ENCODE measurements at places on chromosomes 5 and 9. TPM values are rescaled to one million over a fixed set of nuclear protein-coding genes. Genes with fewer than 3 reads are reported as not detected.
A peak's percentile ranks its signal among the peaks of the same experiment; 100 is the strongest.

The MCIDAS gene
- 0.51 TPM for total RNA-seq

- H3K4me3 ChIP-seq = no peak overlapping the region
- no peaks in the 10 kb centered on the region for H3K27me3 ChIP-seq
- H3K4me1 ChIP-seq = no peaks in the 10 kb centered on the region
- DNase-seq = no peak
These were observed 155.6 kb upstream of the PANK3 start for GRCh38 chr5:168734620-168735300.

DNA sequence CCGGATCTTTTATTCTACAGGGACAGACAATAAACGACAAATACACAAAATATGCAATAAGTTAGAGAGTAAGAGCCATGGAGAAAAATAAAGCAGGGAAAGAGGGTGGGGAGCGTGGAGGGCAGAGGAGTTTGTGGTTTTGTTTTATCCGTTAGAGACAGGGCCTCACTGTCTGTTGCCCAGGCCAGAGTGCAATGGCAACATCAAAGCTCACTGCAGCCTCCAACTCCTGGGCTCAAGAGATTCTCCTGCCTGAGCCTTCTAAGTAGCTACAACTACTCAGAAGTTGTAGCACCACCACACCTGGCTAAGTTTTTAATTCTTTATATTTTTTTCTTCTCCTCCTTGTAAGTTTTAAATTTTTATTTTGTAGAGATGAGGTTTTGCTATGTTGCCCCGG is 54.5 kb upstream of the CTNNA1 start:
- no peak for DNase-seq
- H3K4me3 ChIP-seq = no peak overlapping the region
- H3K27me3 ChIP-seq = no peaks in the 10 kb centered on the region
- H3K27ac ChIP-seq = no peak overlapping the region
- no peaks in the 10 kb centered on the region for H3K36me3 ChIP-seq

The SECISBP2 gene
- 29.1 TPM for total RNA-seq

GRCh38 chr5:57751710-57752109 is 269.1 kb upstream of the ACTBL2 start:
- no peak overlapping the region for H3K27ac ChIP-seq
- no peaks in the 10 kb centered on the region for H3K27me3 ChIP-seq

DNA sequence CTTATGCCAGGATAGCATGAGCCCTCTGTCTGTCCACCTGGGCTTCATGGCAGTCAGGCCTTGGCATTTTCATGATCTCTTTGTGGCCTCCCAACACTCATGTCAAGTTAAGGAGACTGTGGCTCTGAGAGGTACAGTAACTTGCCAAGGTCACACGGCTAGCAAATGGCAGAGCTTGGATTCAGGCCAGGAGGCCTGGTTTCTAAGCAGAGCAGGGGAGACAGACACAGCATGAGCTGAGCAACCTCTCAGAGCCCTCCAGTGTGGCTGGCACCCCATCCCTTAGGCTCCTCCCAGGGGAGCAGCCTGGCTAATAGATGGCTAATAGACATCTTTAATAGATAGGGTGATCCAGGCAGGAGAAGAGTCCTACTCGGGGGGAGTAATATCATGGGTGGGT is 4.1 kb downstream of the SYNPO start:
- H3K27me3 ChIP-seq = no peaks in the 10 kb centered on the region
- H3K4me1 ChIP-seq = peaks cover 26% of the 10 kb centered on the region
- H3K4me3 ChIP-seq = no peak overlapping the region
- no peaks in the 10 kb centered on the region for H3K36me3 ChIP-seq

DNA sequence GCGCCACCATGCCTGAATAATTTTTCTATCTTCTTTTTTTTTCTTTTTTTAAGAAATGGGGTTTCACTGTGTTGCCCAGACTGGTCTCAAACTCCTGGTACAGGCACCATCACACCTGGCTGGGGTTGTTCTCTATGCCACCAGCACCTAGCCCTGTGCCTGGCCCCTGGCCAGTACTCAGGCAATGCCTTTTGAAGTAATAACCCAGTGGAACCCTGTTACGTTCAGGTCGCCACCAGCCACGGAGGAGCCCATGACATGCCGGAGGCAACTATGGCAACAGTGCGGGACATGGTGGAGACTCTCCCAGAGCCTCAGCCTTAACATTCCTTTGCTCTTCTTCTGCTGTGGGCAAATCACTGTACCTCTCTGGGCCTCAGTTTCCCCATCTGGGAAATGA is 14.1 kb downstream of the COL15A1 start:
- no peak for DNase-seq
- no peaks in the 10 kb centered on the region for H3K36me3 ChIP-seq
- no peak overlapping the region for H3K4me3 ChIP-seq
- H3K27me3 ChIP-seq = no peaks in the 10 kb centered on the region
- H3K4me1 ChIP-seq = no peaks in the 10 kb centered on the region

DNA sequence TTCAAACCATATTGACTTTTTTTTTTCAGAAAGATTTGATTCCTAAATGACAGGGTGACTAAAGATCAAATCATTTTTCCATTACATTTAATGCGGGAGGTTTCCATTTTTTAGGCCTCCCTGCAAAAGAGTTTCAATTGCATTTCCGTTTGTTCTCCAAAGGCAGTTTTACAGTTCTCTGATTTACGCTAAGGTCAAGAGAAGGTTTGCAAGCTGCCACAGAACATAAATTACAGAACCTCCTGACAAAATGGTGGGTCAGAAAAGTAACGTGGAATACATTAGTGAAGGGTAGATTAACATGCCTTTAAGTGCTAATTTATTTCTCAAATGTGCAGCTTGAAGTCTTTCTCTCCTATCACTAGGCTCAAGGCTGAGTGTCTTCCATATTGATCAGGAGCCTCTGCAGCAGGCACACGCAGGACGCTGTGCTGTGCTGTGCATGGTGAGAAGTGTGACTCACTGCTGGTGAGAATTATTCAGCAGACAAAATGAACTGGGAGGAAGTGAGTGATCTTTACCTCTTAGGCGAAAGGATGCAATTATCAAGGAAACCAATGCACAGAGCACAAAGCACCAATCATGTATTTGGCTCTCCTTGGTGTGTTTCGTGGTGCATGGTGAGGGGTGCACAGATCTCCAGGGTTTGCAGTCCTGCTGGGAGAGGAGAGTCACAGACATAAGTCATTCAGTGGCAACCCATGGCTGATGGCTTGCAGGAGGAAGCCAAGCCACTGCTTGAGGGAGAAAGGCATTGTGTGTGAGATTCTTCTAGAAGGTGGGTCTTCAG is 136.3 kb downstream of the TENT4A start:
- no peak for DNase-seq
- no peaks in the 10 kb centered on the region for H3K27me3 ChIP-seq
- no peak overlapping the region for H3K27ac ChIP-seq
- H3K4me3 ChIP-seq = no peak overlapping the region
- H3K4me1 ChIP-seq = no peaks in the 10 kb centered on the region

- DNase-seq = no peak
- no peaks in the 10 kb centered on the region for H3K36me3 ChIP-seq
- no peak overlapping the region for H3K4me3 ChIP-seq
- H3K4me1 ChIP-seq = no peaks in the 10 kb centered on the region
- H3K27me3 ChIP-seq = peaks cover 4% of the 10 kb centered on the region
These were observed 147.4 kb upstream of the IRX4 start for GRCh38 chr5:2030131-2030530.

DNA sequence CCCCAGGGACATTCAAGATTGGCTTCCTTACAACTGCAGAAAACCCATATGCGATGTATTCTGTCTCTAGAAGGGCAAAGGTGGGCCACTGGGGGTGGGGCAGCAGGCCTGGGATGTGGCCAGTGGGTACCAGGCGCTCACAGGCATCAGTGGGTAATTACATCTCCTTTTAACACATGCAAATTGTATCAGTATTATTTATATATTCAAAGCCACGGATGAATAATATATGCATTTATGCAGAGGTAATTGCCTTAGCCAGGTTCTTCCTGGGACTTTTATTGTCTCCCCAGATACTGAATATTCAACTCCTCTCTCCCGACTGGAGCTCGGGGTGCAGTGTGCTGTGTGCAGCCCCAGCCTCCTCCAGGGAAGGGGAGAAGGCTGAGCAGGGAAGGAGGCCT is 109.4 kb upstream of the MVB12B start:
- H3K27me3 ChIP-seq = peaks cover 2% of the 10 kb centered on the region
- no peaks in the 10 kb centered on the region for H3K4me1 ChIP-seq
- H3K36me3 ChIP-seq = no peaks in the 10 kb centered on the region

DNA sequence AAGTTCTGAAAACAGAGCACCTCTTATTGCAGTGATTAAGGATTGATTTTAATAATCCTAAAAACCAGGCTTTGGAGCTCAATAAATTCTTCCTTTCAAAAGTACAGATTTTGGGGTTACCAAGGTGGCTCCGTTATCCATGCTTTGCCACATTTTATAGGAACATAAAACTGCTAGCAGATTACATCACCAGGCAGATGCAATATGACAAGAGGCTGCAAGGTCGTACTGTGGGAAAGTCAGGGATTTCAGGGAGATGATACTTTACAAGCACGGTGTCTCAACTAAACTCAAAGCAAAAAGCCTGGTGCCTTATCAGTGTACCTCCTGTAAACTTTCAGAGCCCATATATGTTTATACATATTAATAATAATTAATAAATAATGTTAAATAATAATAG is 28.6 kb downstream of the ADAMTSL1 start:
- DNase-seq = no peak
- no peak overlapping the region for H3K27ac ChIP-seq
- H3K36me3 ChIP-seq = no peaks in the 10 kb centered on the region
- H3K4me1 ChIP-seq = no peaks in the 10 kb centered on the region
- H3K4me3 ChIP-seq = no peak overlapping the region

DNA sequence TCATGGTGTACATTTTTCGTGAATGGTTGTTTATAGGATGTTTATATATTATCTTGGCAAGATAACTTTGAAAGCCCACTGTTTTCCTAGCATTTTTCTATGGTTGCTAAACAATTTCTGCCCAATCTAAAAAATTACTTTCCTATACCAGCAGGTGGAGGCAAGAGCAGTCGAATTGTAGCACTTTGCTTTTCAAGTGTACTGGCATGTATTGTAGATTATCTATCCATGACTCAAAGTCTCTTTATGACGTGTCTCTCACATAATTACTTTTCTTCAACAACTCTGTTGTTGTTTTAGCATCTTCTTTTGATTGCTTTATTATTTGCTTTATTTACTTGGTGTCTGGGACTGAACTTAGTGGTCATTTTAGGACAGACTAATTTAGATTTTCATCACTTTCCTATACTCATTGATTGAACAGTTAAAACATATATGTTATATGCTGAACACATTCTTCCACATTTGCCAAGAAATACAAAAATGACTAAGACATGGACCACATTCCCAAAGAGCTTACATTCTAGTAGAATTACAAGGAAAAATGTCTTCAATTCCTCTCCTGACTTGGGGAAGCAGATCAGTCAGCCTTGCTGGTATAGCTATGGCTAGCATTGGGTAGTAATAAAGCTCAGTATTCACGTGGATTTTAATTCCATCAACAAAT is 20.7 kb downstream of the NLN start:
- no peak for DNase-seq
- no peaks in the 10 kb centered on the region for H3K27me3 ChIP-seq
- no peaks in the 10 kb centered on the region for H3K4me1 ChIP-seq
- H3K4me3 ChIP-seq = no peak overlapping the region

GRCh38 chr9:118129541-118129940 is 425.3 kb downstream of the TLR4 start:
- H3K27me3 ChIP-seq = no peaks in the 10 kb centered on the region
- H3K36me3 ChIP-seq = no peaks in the 10 kb centered on the region
- DNase-seq = no peak
- H3K27ac ChIP-seq = no peak overlapping the region
- no peak overlapping the region for H3K4me3 ChIP-seq

The SLC36A3 gene
- not detected for total RNA-seq

DNA sequence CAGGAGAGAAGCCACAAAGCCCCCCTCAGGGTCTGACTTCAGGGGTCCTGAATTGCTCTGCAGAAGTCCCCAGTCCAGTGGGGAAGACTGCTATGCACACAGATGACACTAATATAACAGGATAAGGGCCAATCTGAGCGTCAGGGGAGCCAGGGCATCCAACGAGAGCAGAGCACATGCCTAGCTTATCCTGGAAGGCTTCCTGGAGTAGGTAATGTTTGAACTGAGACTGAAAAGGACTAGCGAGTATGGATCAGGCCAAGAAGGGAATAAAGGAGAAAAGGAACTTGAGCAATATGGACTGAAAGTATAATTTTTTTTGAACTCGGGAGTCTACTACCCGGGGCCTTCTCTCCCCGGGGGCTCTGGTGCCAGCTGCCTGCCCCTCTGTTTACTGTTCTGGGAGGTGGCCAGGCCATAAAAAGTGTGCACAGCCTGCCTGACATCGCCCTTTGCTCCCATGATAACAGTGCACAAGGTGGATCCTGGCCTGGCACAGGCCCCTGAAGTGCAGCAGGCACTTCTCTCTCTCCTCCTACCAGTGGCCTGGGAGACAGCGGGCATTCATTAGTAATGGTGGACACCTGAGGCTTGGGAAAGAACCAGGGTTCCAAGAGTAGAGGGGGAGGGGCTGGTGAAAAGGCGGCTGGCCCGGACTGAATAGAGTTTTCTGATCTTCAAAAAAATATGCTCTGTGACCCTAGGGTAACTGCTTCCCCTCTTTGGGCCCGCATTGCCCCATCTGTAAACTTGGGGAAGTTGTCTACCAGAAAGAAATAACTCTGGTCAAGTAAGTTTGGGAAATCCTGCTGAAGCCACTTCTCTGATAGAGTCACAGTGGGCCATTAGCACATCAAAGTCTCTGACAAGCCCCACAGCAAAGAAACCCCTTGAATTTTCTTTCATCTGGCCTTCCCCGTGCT is 4.6 kb upstream of the SLC6A7 start:
- H3K27me3 ChIP-seq = no peaks in the 10 kb centered on the region
- no peak overlapping the region for H3K27ac ChIP-seq
- DNase-seq = no peak
- H3K4me3 ChIP-seq = no peak overlapping the region

The PCDHB7 gene
- 0.35 TPM for total RNA-seq

The PRSS3 gene
- total RNA-seq = 819 TPM

GRCh38 chr9:128505414-128505765 is 871 bp downstream of the GLE1 start:
- no peaks in the 10 kb centered on the region for H3K36me3 ChIP-seq
- peak overlapping the region; percentile 95 for H3K4me3 ChIP-seq
- no peak for DNase-seq
- peaks cover 4% of the 10 kb centered on the region for H3K4me1 ChIP-seq
- peak overlapping the region; percentile 87 for H3K27ac ChIP-seq
- no peaks in the 10 kb centered on the region for H3K27me3 ChIP-seq

DNA sequence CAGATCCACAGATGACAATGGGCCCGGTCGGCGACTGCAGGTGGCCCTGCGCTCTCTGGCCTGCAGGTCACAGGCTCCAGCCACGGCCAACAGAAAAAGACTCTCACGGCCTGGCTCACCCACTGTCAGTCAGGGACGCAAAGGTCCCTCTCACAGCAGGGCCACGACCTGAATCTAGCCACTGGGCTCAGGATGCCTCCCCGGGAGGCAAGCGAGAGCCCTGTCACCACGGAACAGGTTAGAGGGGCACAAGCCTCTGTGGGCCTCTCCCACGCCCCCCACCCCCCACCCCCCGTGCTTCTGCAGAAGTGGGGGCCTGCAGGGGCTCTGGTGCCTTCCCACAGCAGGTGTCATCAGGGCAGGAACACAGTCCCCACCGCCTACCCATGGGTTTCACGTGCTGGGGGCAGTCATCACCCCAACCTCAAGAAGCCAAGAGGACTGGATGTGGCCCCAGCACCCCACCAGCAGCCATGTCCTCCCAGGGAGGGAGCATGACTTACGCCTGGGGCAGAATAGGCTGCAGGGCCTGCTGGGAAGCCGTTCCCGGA is 17.3 kb upstream of the EGFL7 start:
- DNase-seq = peak; percentile 9
- H3K27me3 ChIP-seq = no peaks in the 10 kb centered on the region
- no peaks in the 10 kb centered on the region for H3K36me3 ChIP-seq

All from pancreas (tissue), 10 donors.